ENCODE measurements at places on chromosomes 1 and 21.

- DNase-seq: no peak
Observed at GRCh38 chr1:192983349-192983980, 75.7 kb downstream of the UCHL5 start.

GRCh38 chr1:91872559-91873081, 13.3 kb downstream of the TGFBR3 start:
- DNase-seq: no peak

DNA sequence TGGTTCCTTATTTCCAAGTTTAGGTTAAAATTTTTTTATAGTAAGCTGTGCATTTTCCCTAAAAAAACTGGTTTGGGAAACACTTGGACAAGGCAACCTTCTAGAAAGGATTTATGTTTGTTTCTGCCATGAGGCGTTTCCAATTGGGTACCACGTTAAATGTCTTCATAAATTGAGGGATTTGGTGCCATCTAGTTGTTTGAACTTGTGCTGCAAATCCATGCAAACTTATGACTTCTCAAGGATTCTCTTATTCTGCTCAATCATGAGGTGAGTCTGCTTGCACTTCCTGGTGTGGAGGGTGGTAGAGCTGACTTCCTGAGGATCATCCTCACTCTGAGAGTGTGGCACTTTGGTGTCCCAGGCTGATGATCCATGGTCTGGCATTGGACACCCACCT, 123.3 kb downstream of the PCNX2 start:
- no peak for DNase-seq

- no peak for DNase-seq
Observed at GRCh38 chr1:99745684-99746083, 20.8 kb downstream of the FRRS1 start.

GRCh38 chr1:119308806-119309205, 59.8 kb upstream of the HAO2 start:
- DNase-seq: no peak
